ENCODE measurements at places on chromosomes 12 and 14.

GRCh38 chr12:111590552-111590951 lies 8.6 kb downstream of the ATXN2 start:
- DNase-seq = no peak

DNA sequence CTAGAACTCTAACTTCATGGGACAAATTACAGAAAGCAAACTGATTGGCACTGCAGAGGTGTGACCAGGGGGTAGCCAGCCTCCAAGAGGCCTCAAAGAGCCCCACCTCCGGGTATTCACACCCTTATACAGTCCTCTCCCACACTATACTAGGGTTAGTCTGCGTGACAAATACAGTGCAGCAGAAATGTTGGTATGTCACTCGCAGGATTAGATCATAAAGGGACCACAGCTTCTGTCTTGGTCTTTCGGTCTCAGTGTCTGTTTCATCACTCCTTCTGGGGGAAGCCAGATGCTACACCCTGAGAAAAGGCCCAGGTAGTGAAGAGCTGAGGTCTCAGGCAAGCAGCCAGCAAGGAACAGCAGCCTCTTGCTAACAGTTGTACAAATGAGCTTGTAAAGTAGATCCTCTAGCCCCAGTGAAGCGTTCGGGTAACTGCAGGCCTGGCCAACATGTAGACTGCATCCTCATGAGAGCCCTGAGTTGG lies 68.9 kb upstream of the SAV1 start:
- DNase-seq = no peak

GRCh38 chr12:89783359-89784060 lies 74.9 kb upstream of the ATP2B1 start:
- DNase-seq = no peak

- peak; percentile 93 for DNase-seq
Observed at GRCh38 chr14:96246539-96246847, 9.5 kb upstream of the BDKRB1 start.

- DNase-seq = no peak
Observed at GRCh38 chr14:24849471-24849870, 200.5 kb downstream of the STXBP6 start.

DNA sequence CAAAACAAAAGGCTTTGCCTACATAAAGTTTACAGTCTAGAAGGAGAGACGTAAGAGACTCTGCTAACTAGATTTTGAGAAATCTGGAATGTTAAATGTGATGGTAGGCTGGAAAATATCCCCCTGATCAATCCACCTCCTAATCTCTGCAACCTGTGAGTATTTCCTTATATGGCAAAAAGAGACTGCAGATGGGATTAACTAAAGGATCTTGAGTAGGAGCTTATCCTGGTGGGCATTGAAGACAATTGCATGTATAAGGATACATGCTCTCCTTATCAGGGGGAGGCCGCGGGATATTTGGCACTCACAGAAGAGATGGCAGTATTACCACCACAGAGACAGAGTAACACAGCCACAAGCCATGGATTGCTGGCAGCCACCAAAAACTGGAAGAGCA lies 95.2 kb downstream of the EGLN3 start:
- DNase-seq = no peak

DNA sequence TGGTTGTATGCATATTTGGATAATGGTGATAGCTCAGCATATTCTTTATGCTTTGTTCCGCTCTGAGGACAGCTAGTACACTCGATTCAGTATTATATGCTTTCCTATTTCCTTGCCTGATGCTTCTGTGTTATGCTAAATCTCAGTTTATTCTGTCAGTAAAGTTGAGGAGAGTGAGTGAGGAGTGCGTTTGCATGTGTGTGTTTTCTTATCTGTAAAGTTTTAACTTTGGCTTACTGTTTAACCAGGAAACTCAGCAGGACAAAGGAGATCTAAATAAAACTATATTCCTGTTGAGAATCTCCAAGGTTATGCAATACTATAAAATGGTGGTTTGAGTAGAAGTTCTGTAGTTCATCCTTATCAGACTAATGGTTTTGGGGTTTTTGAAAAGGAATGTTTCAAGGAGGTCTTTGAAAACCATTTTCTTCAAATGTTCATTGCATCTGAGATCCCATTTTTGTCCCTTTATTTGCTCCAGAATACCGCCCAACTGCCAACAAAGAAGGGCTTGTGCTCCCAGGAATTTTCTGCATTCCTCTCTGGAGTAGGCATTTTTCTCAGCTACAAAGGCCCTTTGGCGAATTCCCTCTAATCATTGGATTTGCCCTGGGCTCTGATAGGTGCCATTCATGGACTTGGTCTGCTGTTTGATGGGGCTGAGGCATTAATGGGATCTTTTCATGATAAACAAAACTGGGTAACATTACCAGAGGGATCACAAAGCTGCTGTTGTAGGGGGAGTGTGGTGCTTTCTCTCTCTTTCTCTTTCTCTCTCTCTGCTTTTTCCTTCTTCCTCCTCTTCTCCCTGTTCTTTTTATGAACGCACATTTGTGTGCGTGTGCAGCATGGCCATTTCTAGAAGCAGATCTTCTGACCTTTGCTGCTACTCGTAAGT lies 71.7 kb downstream of the HMGA2 start:
- no peak for DNase-seq

DNA sequence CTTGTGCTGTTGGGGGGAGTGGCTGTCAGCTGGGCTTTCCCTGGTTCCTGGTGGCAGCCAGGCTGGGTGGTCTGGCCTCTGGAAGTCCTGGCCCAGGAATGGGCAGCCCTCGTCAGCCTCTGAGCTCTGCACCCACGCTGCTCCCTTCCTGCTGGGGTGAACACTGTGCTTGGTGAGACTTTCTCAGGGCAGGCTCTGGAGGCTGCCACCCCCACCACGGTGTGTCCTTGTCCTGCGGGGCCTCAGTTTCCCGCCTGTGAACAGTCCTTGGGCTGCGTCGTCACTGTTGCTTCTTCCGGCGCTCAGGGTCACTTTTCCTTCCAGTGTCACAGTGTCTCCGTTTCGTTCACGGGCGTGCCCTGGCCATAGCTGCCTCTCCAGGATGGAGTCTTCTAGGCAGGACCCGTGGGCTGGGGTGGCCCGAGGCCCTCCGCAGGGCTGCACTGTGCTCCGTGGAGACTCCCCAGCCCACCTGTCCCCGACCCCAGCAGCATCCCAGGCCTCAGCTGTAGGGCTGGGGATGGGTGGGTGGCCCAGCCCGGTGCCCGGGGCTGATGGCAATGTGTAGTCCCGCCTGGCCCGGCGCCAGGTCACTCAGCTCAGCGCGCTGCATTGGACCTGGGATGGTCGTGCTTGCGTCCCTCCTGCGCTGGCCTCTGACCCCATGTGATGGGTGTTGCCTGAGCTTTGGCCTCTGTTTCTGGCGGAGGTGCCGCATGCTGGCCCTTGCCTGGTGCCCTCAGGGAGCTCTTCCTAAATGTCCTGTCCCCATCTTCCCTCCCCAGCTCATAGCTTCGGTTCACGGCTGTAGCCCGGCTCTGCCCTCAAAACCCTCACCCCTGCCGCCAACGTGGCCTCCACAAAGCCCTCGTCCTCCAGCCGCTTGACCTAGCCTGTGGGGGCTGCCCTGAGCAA lies 6.8 kb downstream of the KIF26A start:
- no peak for DNase-seq

- peak; percentile 20 for DNase-seq
Observed at GRCh38 chr12:76033081-76034011, 1.8 kb upstream of the PHLDA1 start.

DNA sequence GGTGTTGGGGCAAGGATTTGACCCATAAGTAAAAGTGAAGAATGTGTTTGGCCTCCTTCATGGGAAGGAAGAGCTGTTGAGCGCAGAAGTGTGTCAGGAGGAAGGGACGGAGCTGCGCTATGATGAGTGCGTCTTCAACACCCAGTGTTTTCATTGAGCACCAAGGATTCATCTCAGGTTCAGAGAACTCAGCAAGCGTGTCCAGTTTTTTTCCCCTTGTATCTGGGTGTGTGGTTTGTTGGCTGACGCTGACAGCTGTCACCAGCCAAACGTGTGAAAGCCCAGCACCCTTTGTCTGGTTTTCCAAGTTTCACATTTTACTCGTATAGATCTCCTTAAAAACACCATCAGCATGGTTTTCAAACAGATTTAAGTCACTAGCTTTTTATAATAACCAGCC lies 12.3 kb downstream of the EP400 start:
- no peak for DNase-seq

All from RWPE1 (cell line).